HCT116 (cell line): ENCODE measurements at places on chromosomes 5 and 9. TPM values are rescaled to one million over a fixed set of nuclear protein-coding genes. Genes with fewer than 3 reads are reported as not detected.
A peak's percentile ranks its signal among the peaks of the same experiment; 100 is the strongest.

The GOLM1 gene
- total RNA-seq = 69.8 TPM

- no peaks in the 10 kb centered on the region for H3K36me3 ChIP-seq
- H3K4me3 ChIP-seq = no peak overlapping the region
Observed at GRCh38 chr5:14595189-14595588, 13.6 kb downstream of the OTULINL start.

GRCh38 chr5:124675931-124676846 lies 70.2 kb downstream of the ZNF608 start:
- no peaks in the 10 kb centered on the region for H3K27me3 ChIP-seq
- H3K36me3 ChIP-seq = no peaks in the 10 kb centered on the region
- H3K4me3 ChIP-seq = no peak overlapping the region
- no peak for DNase-seq
- peaks cover 1% of the 10 kb centered on the region; the same call in 1 of the 2 replicates for H3K4me1 ChIP-seq

- H3K27ac ChIP-seq = no peak overlapping the region
- H3K4me3 ChIP-seq = no peak overlapping the region
- peaks cover 6% of the 10 kb centered on the region for H3K4me1 ChIP-seq
- H3K36me3 ChIP-seq = no peaks in the 10 kb centered on the region
- H3K27me3 ChIP-seq = no peaks in the 10 kb centered on the region
- DNase-seq = no peak
Observed at GRCh38 chr5:33370466-33370859, 70.3 kb upstream of the TARS1 start.

DNA sequence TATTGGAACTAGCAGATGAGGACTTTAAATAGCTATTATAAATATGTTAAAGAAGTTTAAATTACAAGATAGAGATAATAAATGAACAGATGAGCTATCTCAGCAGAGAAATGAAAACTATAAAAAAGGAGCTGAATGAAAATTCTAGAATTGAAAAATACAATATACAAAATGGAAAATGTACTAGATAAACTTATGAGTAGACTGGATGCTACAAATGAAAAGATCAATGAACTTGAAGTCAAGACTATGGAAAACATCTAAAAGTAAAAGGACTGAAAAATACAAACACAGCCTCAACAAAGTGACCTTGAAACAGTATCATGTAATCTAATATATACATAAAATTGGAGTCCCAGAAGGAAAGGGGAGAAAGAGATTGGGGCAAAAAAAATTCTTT lies 10.7 kb upstream of the PDLIM4 start:
- no peaks in the 10 kb centered on the region for H3K36me3 ChIP-seq
- H3K27me3 ChIP-seq = no peaks in the 10 kb centered on the region
- no peak overlapping the region for H3K4me3 ChIP-seq
- H3K4me1 ChIP-seq = no peaks in the 10 kb centered on the region
- DNase-seq = no peak

GRCh38 chr9:129131300-129132145 lies 20.3 kb downstream of the PTPA start:
- peak overlapping the region; percentile 32; the same call in 1 of the 2 replicates for H3K27ac ChIP-seq
- no peaks in the 10 kb centered on the region for H3K27me3 ChIP-seq
- peak; percentile 38 for DNase-seq
- H3K4me1 ChIP-seq = peaks cover 8% of the 10 kb centered on the region
- H3K4me3 ChIP-seq = no peak overlapping the region

The TMEM267 gene
- total RNA-seq = 17.5 TPM

DNA sequence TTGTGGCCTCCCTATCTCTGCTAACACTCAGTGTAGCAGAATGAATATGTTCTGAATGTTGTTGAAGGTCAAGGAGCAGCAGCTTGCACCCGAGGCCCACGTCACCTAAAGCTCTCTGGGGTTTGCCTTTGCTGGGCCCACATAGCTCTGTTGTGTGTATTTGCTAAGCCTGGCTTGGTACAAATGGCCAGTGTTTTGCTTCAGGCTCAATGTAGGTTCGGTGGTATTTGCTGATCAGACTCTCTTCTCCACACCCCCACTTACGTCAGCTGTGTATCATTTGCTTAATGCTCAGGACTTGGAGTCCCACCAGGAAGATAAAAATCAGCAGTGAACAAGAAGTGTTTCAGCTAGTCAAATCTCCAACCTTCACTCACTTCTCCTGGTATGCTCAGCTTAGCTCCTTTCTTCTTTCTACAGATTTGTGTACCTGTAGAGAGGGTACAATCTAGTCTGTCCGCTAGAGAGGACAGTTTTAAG lies 4.8 kb upstream of the RFESD start:
- no peak overlapping the region for H3K4me3 ChIP-seq
- DNase-seq = no peak
- H3K4me1 ChIP-seq = no peaks in the 10 kb centered on the region; the same call in 1 of the 2 replicates
- no peak overlapping the region for H3K27ac ChIP-seq
- H3K36me3 ChIP-seq = no peaks in the 10 kb centered on the region

DNA sequence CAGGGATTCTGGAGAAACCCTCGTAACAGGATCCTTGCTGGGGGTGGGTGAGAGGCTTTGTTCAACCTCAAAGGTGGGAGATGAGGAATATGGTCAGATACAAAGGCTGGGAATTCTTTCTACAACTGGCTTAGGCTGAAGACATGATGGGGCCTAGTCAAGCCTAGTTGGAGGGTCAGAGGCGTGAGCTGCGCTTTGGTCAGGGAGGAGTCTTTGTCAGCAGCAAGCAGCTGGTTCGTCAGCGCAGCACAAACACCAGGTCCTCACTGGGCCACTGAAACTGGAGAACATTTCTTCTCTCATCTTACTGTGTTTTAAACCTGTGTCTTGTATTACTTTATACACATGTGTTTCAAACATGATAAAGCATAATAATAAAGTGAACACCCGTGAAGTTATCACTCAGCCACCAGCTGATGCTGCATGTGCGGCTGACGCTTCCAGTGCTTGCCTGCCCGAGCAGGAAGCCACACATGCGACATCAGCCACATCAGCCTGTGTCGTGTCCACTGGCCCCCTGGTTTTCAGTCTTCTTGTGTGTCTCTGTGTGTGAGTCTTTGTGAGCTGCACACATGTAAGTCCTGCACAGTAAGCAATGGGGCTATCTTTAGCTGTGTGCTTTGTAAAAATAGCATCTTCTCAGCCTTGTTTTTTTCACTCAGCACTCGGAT lies 81.5 kb downstream of the WNK2 start:
- H3K4me3 ChIP-seq = no peak overlapping the region
- H3K4me1 ChIP-seq = no peaks in the 10 kb centered on the region
- no peak for DNase-seq
- H3K36me3 ChIP-seq = peaks cover 6% of the 10 kb centered on the region
- no peak overlapping the region for H3K27ac ChIP-seq

The TRMT10B gene
- total RNA-seq = 5.5 TPM

GRCh38 chr5:3344671-3345070 lies 251.0 kb upstream of the IRX1 start:
- H3K4me1 ChIP-seq = no peaks in the 10 kb centered on the region
- no peak for DNase-seq
- H3K27ac ChIP-seq = no peak overlapping the region
- H3K36me3 ChIP-seq = no peaks in the 10 kb centered on the region
- H3K27me3 ChIP-seq = no peaks in the 10 kb centered on the region

The CDX1 gene
- total RNA-seq = not detected

- no peak overlapping the region for H3K27ac ChIP-seq
- no peaks in the 10 kb centered on the region for H3K27me3 ChIP-seq
- no peaks in the 10 kb centered on the region for H3K36me3 ChIP-seq
- H3K4me3 ChIP-seq = no peak overlapping the region
- no peaks in the 10 kb centered on the region for H3K4me1 ChIP-seq
- no peak for DNase-seq
Observed at GRCh38 chr5:10836986-10837385, 76.0 kb upstream of the DAP start.

- H3K36me3 ChIP-seq = no peaks in the 10 kb centered on the region
- peaks cover 7% of the 10 kb centered on the region; the same call in 1 of the 2 replicates for H3K4me1 ChIP-seq
- H3K4me3 ChIP-seq = no peak overlapping the region
- no peak overlapping the region; the same call in 1 of the 2 replicates for H3K27ac ChIP-seq
- no peak for DNase-seq
Observed at GRCh38 chr9:128259156-128259555, 16.7 kb downstream of the GOLGA2 start.

GRCh38 chr5:139210585-139210984 lies 12.4 kb upstream of the SIL1 start:
- H3K4me1 ChIP-seq = no peaks in the 10 kb centered on the region
- H3K27me3 ChIP-seq = no peaks in the 10 kb centered on the region
- H3K27ac ChIP-seq = no peak overlapping the region
- DNase-seq = no peak
- no peak overlapping the region for H3K4me3 ChIP-seq

DNA sequence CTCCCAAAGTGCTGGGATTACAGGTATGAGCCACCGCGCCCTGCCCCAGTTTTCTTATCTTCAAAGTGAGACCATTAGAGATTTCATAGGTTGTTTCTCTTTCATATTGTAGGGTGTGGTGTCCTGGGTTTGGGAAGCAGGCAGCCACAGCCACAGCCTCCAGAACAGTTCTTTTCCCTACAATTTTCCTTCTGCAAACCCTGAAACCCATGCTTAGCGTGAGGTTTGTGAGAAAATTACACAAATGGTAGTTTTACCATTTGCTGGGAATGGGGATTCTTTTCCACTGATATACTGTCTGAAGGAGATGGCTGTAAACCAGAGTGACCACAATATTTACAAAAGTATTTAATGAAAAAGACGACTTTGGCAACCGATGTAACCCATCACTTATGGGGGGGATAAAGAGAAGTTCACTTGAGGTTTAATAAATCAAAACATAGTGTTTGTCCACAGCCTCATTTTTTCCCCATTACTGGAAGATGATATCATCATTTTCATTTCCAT lies 26.7 kb upstream of the ECM2 start:
- H3K4me1 ChIP-seq = peaks cover 10% of the 10 kb centered on the region
- H3K4me3 ChIP-seq = no peak overlapping the region
- H3K27ac ChIP-seq = no peak overlapping the region
- no peak for DNase-seq
- no peaks in the 10 kb centered on the region for H3K36me3 ChIP-seq
